Osteocyte (in vitro differentiated cells): ENCODE measurements at places on chromosomes 4 and X. TPM values are rescaled to one million over a fixed set of nuclear protein-coding genes. Genes with fewer than 3 reads are reported as not detected.

DNA sequence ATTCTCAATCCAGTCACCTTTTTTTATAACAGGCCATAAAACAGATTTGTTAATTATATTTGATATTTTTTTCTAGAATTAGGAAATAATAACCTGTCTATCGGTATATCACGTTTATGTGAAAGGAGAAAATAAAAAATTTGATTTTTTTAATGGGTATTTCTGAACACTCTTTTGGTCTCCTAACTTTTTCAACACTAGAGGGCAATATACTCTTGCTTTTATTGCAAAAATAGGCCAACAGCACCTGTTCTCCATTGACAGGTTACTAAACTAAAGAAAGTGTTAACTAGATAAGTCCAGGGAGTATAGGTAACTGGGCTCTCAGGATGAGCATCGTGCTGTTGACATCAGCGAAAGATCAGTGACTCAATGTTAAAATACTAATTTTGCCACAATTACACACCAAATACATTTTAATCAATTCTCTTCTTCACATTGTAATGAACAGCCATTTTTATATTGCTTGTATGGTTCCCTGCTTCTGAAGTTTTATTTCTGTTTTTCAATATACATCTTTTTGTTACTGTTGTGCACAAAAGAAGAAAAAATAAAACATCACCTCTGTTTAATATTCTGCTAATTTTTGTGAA lies 22.8 kb downstream of the NDST4 start:
- H3K36me3 ChIP-seq, result no peaks in the 10 kb centered on the region
- DNase-seq, result no peak
- peaks cover 5% of the 10 kb centered on the region for H3K4me1 ChIP-seq

- no peaks in the 10 kb centered on the region for H3K27me3 ChIP-seq
- H3K4me3 ChIP-seq, result no peak overlapping the region
- no peak overlapping the region for H3K27ac ChIP-seq
- H3K4me1 ChIP-seq, result no peaks in the 10 kb centered on the region
Observed at GRCh38 chrX:3526071-3526470, 179.6 kb upstream of the MXRA5 start.

GRCh38 chr4:8127051-8127826 lies 31.4 kb downstream of the ABLIM2 start:
- no peak overlapping the region for H3K4me3 ChIP-seq
- peaks cover 28% of the 10 kb centered on the region for H3K27me3 ChIP-seq
- no peak for DNase-seq
- no peaks in the 10 kb centered on the region for H3K36me3 ChIP-seq

DNA sequence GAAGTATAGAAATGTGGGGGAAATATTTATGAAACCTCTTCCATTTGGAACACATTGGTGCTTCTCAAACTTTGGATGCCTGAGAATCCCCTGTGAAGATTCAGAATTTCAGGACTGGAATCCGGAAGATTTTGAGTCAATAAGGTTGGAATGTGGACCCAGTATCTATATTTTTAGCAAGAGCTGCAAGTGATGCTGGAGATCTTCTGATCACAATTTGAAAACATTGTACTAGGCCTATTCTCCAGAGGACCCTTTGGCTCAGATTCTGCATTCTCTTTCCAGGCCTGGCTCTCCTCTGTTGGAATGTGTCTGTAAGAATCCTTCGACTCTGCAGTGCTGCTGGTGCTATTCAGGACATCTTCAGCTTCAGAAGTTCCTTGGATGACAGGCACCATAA lies 2.4 kb upstream of the PKD2 start:
- H3K27me3 ChIP-seq, result no peaks in the 10 kb centered on the region
- H3K4me1 ChIP-seq, result peaks cover 40% of the 10 kb centered on the region
- H3K36me3 ChIP-seq, result no peaks in the 10 kb centered on the region

GRCh38 chrX:77070202-77070918 lies 376.8 kb upstream of the FGF16 start:
- H3K4me1 ChIP-seq, result no peaks in the 10 kb centered on the region
- no peak for DNase-seq
- no peak overlapping the region for H3K4me3 ChIP-seq
- no peak overlapping the region for H3K27ac ChIP-seq
- H3K27me3 ChIP-seq, result no peaks in the 10 kb centered on the region
- H3K36me3 ChIP-seq, result no peaks in the 10 kb centered on the region

- DNase-seq, result no peak
- H3K27me3 ChIP-seq, result no peaks in the 10 kb centered on the region
- no peak overlapping the region for H3K4me3 ChIP-seq
- H3K4me1 ChIP-seq, result no peaks in the 10 kb centered on the region
Observed at GRCh38 chr4:42806303-42806835, 86.1 kb upstream of the GRXCR1 start.

C4orf50 gene
- total RNA-seq, result not detected in 2 replicates
